Astrocyte of the cerebellum (primary cell): ENCODE measurements at places on chromosomes 2 and 18.

DNA sequence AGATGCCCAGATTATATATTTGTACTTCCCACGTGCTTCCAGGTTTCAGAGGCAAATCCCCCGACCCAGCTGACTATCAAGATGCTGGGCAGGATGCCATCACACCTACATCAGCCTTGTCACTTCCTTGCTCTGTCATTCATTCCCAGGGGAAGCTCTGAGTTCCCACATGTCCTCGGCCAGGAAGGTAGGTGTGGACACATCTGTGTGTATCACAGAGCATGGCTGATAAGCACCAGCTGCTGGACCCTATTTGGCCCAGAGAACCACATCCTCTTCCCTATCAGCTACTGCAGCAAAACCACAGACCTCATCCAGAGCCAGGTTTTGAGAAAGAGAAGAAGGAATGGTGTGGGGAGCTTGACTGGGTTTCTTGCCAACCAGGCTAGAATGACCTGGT, 31.9 kb upstream of the ITGA6 start:
- DNase-seq = no peak

- DNase-seq = no peak
These were observed 359.2 kb downstream of the CDH7 start for GRCh38 chr18:66109981-66110380.

- no peak for DNase-seq
These were observed 12.1 kb downstream of the TCF7L1 start for GRCh38 chr2:85145116-85145820.

GRCh38 chr2:113822087-113822815, 65.8 kb upstream of the SLC35F5 start:
- no peak for DNase-seq

- DNase-seq = no peak
These were observed 24.2 kb downstream of the OTOF start for GRCh38 chr2:26453421-26454329.

- no peak for DNase-seq
These were observed 863.7 kb downstream of the GALR1 start for GRCh38 chr18:78113136-78113939.

DNA sequence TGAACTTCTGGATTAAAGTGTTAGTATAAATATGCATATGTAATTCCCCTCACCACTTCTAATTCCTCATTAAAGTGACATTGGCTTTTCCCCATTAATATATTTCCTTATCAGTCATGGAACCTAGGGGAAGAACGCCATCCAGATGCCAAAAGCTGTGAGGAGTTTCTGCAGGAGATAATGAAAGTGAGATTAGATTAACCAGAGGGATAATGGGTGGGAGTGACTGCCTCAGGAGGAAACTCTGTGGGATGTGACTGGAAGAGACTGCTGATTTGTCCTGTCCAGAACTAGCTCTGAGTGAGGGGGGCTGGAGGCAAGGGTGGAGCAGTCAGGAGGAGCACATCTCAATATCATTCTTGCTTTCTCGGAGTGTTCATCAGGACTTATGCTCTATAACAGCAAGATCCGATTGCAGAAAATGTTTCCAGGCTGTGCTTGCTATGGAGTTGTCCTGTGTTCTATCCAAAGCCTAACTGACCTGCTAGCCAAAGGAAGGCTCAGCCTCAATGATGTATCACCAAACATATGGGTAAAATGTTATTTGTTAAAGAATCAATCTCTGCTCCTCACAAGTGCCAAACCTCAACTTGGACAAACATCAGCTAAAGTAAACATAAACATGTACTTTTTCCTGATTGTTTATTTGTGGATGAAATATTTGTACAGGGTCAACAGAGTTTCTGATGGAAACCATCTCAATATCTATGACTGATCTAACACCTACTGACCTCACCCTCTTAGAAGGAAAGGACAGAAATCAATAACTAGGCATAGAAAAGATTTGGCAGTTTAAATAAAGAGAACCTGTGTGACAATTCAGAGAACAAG, 118.5 kb downstream of the ASXL3 start:
- DNase-seq = no peak

GRCh38 chr2:46213906-46214305, 83.3 kb upstream of the EPAS1 start:
- no peak for DNase-seq

DNA sequence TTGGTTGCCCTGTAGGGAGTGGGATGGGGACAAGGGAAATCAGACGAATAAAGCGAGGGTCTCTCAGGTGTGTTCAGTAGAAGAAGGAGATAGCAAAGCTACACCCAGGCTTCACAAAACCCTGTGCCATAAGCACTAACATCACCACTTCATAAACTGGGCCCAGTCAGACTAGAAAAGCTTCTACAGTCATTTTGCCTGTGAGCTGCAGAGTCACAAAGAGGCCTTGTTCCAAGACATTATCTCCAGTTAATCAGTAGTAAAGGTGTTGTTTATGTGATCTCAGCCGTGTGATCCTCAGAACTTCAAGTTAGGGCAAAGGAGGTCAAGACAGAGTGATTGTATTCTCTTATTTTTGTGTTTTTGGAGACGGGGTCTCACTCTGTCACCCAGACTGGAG, 148.0 kb downstream of the GALR1 start:
- DNase-seq = no peak

DNA sequence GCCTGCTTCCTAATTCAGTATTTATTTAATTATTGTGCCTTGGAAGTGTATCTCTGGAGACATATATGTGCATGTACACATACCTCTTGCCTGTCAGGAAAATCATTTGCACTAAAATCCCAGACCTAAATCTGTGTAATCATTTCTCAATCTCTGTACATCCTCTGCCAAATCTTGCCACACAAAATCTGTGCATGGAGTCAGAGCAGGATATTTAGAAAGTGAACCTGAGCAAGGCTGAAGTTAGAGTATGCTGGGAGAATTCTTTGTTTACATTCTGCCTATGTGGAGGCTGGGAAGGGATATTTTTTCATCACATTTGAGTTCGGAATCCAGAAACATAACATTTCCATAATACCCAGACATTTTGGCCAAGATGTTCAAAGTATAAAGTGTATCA, 9.3 kb downstream of the XRCC5 start:
- DNase-seq = no peak

DNA sequence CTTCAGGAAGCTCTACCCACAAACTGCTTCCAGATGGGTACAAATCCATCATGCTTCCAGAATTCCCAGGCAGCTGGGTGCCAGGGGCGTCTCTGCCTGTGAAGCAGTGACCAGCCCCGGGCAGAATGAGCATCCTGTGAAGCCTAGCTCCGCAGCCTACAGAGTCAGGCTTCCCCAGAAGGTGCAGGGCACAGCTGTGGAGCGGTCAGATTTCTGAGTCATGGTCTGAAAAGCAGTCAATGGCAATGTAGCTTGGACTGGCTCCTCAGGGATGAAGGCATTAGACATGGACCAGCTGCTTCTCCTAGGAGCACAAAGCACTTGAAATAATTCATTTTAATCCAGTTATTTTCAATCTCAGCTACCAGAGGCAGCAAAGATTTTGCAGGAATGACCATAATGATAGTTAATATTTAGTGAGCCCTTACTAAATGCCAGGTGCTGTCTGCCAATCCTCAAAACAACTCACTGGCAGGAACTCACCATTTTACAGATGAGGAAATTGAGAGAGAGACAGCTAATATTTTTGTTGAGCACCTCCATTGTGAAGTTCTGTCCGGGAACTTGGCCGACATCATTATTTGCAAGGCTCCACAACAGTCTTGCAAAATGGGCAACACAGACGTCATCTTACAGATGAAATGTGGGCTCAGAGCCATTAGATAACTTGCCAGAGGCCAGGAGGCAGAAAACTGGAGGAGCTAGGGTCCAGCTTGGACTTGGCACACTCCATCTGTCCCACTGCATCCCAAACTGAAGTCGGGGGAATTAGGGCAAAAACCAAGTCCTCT, 31.7 kb downstream of the ACMSD start:
- DNase-seq = no peak

GRCh38 chr2:42944779-42945415, 152.5 kb upstream of the HAAO start:
- no peak for DNase-seq

DNA sequence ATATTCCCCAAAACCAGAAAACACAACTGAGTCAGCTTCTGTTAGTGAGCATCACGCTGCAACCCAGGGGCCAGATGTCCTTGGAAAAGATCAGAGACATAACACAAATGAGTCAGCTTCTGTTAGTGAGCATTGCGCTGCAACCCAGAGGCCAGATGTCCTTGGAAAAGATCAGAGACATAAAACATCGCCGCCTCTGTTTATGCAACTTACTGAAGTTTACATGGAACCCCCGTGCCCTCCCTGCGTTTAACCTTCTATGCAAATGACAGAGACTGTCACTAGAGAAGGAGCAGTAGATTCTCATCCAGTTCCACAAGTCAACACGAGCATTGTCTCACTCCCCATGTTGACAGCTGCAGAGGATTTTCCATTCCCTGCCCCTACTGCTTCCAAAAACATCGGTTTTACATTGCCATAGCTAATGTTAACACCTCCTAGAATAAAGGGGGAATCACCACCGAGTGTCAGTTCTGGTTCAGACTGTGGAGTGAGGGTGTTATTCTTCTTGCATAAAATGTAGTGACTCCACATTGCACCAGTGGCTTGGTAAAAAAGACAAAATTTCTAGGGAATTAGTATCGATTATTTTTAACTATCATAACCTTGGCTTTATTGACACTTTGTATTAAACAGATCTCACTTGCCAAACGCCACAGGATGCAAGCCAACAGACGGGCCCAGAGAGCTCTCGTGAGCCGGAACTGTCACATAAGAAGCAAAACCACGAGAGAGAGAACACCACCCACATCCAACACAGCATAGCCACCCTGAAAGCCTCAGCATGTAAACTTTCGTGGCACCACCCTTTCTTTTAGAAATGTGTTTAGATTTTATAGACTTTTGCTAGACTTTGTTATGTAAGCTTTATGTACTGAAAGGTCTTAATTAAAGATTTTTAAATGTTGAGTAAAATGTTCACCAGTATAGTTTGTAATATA, 87.7 kb downstream of the SH3YL1 start:
- DNase-seq = no peak

- no peak for DNase-seq
These were observed 151.8 kb downstream of the PIK3C3 start for GRCh38 chr18:42106784-42107183.

DNA sequence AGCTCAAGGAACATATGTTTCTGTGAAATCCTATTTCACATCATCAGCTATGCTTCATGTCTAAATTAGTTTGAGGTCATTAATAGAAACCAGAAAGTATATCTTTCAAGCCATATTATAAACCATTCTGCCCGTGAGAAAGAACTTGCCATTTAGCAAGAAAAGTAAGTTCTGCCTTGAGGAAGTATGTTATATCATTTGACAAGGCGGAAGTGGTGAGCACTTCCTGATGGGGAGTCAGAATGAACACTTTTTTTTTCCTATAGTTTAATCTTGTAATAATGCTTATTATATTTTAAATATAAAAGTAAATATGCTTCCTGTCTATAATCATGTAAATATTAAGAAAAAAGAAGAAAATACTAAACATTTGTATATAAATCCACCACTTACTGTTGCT, 39.3 kb upstream of the NRXN1 start:
- DNase-seq = no peak

GRCh38 chr2:239778042-239778851, 246.9 kb downstream of the NDUFA10 start:
- no peak for DNase-seq

- DNase-seq = no peak
These were observed 45.3 kb downstream of the FOSL2 start for GRCh38 chr2:28437918-28438317.

- DNase-seq = no peak
These were observed 683.4 kb upstream of the FSHR start for GRCh38 chr2:49837561-49838293.

DNA sequence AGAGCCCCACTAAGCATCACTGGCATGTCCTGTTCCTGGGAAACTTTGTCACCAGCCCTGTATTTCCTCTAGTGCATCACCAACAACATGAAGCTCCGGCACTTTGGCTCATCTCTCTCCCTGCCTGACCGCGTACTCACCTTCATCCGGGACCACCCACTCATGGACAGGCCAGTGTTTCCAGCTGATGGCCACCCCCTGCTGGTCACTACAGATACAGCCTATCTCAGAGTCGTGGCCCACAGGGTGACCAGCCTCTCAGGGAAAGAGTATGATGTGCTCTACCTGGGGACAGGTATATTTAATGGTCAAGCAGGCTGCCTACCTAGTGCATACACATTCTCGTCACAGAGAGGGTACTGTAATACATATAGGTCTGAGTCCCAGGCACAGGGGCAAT, 21.0 kb downstream of the SEMA4F start:
- no peak for DNase-seq

- no peak for DNase-seq
These were observed 50.1 kb downstream of the CD226 start for GRCh38 chr18:69897397-69898108.

GRCh38 chr2:120028795-120029194, 15.9 kb downstream of the EPB41L5 start:
- DNase-seq = no peak

DNA sequence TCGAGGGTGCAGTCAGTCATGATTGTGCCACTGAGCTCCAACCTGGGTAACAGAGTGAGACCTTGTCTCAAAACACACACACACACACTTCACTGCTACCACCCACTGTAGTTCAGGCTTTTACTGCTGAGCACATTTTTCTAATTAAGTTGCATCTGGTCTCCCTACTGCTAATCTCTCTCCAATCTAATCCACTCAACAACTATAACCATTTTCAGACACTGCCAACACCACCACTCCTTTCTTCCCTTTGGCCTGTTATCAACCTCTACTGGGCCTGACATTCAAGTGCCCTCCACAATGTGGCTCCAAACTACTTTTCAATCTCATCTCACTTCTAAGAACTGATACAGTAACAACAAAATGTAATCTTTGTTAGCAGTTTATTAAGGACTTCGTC, 44.8 kb downstream of the RMP24 start:
- DNase-seq = no peak

GRCh38 chr18:46073474-46074331, 1.6 kb upstream of the PSTPIP2 start:
- DNase-seq = peak; percentile 51

GRCh38 chr2:8352989-8353388, 328.9 kb upstream of the ID2 start:
- DNase-seq = no peak

GRCh38 chr2:140506606-140507005, 1624.2 kb downstream of the LRP1B start:
- peak; percentile 75 for DNase-seq

DNA sequence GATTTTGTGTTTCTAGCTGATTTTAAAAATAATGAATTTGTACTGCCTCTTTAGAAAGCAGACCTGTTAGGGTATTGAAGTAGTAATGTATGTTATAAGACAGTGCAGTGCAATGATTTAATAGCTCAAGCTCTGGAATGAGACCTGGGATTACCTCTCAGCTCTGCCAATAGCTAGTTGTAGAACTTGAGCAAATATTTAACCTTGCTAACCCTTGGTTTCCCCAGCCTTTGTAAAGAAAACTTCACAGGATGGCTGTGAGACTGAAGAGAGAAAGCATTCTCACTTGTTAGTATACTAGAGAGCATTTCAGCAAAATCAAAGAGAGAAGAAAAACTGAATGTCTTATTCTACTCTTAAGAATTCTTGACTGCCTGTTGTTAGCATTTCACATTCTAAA, 293.9 kb downstream of the KIAA1328 start:
- DNase-seq = peak; percentile 19
